ENCODE measurements at places on chromosomes 5 and 9. TPM values are rescaled to one million over a fixed set of nuclear protein-coding genes. Genes with fewer than 3 reads are reported as not detected.

Gene DCP2
- total RNA-seq, result 13.2 TPM

Gene SVEP1
- 59.7 TPM for total RNA-seq

DNA sequence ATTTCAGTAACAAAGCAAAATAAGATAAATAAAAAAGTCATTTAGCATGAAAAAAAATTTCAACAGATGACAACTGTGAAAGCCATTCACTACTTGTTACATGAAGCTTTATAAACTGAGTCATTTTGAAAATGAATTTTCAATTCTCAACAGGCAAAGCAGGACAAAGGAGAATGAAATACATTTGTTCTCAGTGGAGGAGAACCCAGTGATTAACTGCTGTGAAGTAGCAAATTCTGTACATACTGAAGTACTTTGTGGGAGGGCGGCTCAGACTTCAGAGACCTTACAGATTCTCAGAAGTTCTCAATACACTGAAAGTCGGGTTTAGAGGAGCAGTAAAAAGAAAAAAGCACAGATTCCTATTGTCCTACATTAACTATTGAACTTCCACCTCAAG lies 21.7 kb downstream of the SKIC3 start:
- no peak for ATAC-seq

- ATAC-seq, result no peak
Observed at GRCh38 chr9:20593105-20593504, 29.2 kb downstream of the MLLT3 start.
